ENCODE measurements at places on chromosomes 7 and 10. TPM values are rescaled to one million over a fixed set of nuclear protein-coding genes. Genes with fewer than 3 reads are reported as not detected.

Gene GARIN1A
- 5.9 TPM for total RNA-seq

Gene NME8
- not detected for total RNA-seq

Gene TMEM139
- not detected for total RNA-seq

Gene ASAH2
- 2.4 TPM for total RNA-seq

Gene NKX1-2
- 0.07 TPM for total RNA-seq

Gene TMEM176A
- total RNA-seq: 0.31 TPM

DNA sequence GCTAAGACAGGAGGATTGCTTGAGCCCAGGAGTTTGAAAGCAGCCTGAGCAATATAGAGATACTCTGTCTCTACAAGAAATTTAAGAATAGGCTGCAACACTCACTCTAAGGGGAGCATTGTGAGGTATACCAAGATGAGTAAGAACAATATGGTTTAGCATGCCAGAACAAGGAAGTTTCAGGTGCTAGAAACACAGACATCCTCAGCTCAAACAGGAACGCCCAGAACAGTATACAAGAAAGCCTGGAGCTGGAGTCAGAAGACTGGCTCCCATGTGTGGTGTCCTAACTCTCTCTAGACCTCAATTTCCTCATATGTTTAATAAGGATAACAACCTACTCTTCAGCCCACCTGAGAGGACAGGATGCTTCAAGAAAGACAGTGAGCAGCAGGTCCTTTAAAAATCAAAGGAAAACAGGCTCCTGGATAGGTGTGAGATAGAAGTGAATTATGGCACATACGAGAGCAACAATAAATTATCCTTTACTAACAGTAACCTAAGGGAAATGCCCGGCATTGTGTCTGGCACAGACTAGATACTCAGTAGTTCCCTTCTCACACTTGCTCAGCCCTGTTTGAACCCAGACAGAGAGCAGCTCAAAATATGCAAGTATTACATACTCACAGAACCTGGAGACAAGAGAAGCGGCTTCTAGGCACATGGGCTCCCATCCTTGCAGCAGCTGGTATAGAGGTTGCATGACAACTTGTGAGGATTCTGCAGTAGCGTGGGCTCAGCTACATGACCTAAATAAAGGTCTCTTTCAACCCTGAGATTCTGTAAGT is 45.4 kb downstream of the KAT6B start:
- no peak for DNase-seq

DNA sequence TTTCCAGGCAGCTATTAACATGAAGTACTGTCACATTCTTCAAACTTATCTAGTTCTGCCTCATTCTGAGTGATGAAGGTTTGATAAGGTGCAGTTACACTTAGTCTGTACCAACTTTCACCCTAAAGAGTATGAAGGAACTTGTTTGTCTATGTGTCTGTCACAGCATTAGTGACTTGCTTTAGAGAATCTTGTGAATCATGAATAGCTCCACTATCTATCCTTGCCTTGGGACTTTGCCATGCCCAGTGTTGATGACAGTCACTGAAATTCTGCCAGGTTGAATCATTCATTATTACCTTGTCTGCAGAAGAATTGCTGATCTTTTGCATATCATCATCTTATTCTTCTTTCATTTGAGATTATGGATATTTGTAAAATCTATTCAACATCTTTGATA is 50.9 kb upstream of the A1CF start:
- no peak for DNase-seq
